ENCODE measurements at places on chromosomes 12 and 14. TPM values are rescaled to one million over a fixed set of nuclear protein-coding genes. Genes with fewer than 3 reads are reported as not detected.

The NELL2 gene
- not detected for total RNA-seq

GRCh38 chr14:75350505-75351060 is 72.0 kb downstream of the FOS start:
- no peak for DNase-seq
- peaks cover 4% of the 10 kb centered on the region for H3K36me3 ChIP-seq
- no peak overlapping the region for H3K27ac ChIP-seq
- H3K4me3 ChIP-seq: no peak overlapping the region
- no peaks in the 10 kb centered on the region for H3K4me1 ChIP-seq

- no peak for DNase-seq
- no peak overlapping the region for H3K27ac ChIP-seq
- H3K4me3 ChIP-seq: no peak overlapping the region
- H3K27me3 ChIP-seq: peaks cover 21% of the 10 kb centered on the region
Measured at GRCh38 chr14:95675486-95675885, 10.7 kb upstream of the TCL1B start.

DNA sequence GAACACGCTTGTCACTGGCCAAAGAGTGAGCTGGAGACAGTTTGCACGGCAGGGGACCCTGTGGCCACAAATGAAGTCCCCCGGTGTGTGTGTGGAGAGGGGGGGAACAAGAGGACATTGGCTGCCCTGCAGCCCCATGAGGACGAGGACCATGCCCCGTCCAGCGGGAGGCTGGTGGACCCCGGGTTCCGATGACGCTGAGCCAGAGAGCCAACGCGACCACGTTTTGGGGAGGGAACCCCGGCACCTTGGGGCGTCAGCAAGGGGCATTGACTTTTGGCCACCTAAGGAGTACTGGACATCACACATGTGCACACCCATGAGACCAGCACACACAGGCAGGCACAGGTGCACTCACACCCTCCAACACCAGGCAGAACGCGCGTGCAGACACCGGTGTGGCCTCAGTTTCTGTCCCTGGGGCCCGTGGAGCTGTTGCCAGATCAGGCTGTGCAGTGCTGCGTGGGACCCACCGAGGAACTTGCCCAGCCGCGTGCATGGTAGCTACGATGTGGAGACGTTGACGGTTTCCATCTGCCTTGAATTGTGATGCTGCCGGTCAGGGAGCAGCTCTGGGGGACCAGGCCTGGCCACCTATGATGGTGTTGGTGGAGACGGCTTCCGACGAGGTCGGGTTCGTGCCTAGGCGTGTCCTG is 26.5 kb downstream of the NOC4L start:
- no peaks in the 10 kb centered on the region for H3K36me3 ChIP-seq
- no peak overlapping the region for H3K4me3 ChIP-seq
- peaks cover 42% of the 10 kb centered on the region for H3K27me3 ChIP-seq
- DNase-seq: peak; percentile 91
- H3K4me1 ChIP-seq: no peaks in the 10 kb centered on the region

GRCh38 chr14:77980475-77981321 is 180.8 kb downstream of the ADCK1 start:
- no peak overlapping the region for H3K27ac ChIP-seq
- H3K4me1 ChIP-seq: peaks cover 10% of the 10 kb centered on the region
- H3K27me3 ChIP-seq: peaks cover 22% of the 10 kb centered on the region
- DNase-seq: no peak
- no peaks in the 10 kb centered on the region for H3K36me3 ChIP-seq
- no peak overlapping the region for H3K4me3 ChIP-seq

DNA sequence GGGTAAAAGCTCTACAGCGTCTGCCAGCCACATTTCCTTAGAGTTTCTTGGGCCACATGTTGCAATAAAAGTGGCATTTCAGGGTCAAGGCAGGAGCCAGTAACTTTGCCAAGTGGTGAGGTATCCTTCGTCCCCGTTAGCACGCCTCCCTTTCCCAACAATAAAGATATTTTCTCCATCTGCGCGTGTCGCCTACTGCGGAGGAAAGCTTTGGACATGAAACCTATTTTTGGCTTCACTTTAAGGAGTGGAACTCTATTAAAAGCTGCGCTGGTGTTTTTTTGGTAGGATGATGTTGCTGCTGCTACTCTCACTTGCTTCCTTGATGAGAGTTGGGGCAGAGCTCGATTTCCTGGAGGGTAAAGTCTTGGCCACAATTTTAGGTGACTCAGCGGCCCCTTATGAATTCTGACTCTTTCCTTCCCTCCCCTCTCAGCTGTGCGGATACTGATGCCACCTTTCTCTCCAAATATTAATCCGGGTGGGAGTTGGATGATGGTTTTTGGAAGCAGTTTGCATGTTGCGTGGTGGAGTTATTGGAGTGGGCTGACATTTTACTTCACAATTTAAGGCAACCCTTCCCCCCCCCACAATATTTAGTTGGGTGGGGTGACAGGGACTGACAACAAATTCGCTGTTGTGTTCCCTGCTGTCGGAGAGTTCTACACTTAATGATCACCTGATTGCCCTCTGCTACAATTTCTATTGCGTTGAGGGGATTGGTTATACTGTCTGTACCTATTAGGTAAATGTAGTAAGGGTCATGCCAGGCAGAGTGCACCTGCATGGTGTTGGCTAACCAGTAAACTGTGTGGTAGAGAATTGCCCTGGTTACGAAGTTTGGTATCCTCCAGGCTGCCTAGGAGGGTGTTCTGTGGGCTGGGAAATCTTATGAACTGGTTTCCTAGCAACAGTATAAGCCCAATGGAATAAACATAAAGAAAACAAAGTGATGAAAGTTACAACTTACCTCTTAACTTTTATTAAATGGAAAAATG is 1.1 kb downstream of the CCDC91 start:
- H3K36me3 ChIP-seq: peaks cover 2% of the 10 kb centered on the region
- peaks cover 24% of the 10 kb centered on the region for H3K4me1 ChIP-seq
- H3K27ac ChIP-seq: peak overlapping the region; percentile 98
